NCI-H2171 treated with DMSO at 0.1 percent for 48 hours (cell line): ENCODE measurements at places on chromosomes 13 and 19.

DNA sequence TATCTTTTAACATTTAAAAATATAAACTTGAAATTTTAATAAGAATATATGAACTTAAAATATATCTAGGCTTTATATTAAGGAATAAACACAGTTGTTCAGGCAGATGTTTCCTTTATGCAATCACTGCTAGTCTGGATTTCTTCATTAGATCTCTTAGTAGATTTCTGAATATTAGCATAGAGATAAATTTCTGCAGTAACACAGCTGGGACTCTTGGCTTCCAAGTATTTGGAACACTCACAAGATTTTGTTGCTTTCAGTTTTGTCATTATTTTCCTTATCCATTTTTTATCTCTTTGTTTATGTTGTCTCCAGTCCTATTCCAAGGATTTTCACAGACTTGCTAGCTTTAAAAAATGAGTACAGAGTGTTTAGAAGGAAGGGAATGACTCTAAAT, 857.1 kb downstream of the GPC5 start:
- DNase-seq = no peak

GRCh38 chr19:28307487-28307886, 905.5 kb downstream of the UQCRFS1 start:
- DNase-seq = no peak

- no peak for DNase-seq
Measured at GRCh38 chr13:41137241-41137640, 4.6 kb upstream of the KBTBD6 start.

- DNase-seq = no peak
Measured at GRCh38 chr13:46893798-46894560, 2.9 kb downstream of the HTR2A start.

GRCh38 chr19:34512254-34512822, 30.8 kb downstream of the WTIP start:
- no peak for DNase-seq

GRCh38 chr19:7177926-7178325, 108.4 kb downstream of the ZNF557 start:
- DNase-seq = peak; percentile 13

DNA sequence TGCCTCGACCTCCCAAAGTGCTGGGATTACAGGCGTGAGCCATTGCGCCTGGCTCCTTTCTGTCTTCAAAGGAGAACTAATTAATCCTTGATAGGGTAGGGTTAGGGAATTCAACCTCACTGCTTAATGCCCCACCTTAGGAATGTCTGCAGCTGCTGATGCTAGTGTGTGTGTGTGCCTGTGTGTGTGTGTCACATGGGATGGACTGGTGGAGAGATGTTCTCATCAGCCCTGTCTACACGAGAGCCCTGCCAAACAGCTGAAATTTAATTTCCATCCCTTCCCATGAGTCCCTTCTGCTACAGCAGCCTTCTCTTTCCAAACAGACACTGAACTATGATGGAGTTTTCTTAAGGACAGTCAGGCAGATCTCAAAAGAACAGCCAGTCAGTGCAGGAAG, 46.5 kb upstream of the CLDN10 start:
- DNase-seq = no peak

GRCh38 chr13:36088001-36088400, 43.2 kb downstream of the DCLK1 start:
- no peak for DNase-seq

DNA sequence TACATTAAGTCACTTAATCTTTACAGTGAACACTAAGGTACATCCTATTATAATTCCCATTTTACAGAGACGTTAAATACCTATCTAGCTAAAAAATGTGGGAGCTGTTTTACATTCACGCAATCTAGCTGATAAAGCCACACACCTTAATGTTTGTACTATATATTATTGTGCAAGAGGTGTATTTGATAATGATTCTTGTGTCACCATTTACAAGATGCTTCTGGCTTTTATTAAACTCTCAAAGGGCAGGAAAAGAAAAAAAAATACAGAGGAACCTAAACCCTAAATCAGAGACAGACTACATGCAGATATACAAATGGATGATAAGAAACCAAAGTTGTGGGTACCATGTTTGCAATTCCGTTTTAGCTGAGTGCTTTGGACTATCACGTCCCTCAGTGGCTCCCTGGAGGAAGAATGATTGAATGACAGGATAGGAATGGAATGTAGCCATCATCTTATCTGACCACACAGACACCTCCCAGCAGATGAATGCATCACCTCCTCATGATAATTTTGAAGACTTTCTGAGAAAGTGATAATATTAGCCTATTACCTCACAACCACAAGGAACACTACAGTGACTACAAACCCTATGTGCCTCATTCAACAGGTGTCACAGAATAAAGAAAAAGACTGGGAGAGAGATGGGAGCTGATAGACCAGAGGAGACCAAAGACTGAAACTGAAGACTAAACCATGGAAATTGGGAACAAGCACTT, 230.5 kb upstream of the SERP2 start:
- no peak for DNase-seq

- no peak for DNase-seq
Measured at GRCh38 chr13:40527914-40528313, 138.5 kb downstream of the FOXO1 start.

DNA sequence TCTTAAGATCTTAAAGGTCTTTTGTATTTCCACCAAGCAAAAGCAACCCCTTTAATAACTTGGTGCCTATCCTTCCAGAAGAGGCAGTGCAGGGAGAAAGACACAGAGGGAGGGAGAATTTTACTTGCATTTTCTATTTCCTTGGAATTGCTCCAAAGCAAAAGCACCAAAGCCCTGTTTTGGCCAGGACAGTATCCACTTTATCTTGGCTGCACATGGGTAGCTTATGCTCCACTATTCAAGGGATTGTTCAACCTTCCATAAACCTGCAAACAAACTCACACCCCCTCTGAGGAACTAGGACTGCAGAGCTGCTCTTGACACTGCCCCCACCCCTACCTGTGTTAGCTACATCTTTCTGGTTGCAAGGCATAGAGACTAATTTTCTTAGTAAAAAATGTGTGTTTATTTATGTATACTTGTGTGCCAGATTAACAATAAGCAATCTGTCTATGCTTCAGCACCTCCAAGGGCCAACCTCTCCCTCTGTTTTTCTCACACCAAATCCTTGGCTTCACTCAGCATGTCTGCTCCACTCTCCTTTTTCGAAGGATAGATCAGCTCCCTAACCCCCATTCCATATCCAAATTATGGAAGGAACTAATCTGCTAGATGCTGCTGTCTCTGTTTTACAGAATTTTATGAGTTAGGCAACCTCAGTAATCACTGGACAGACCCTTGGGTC, 68.1 kb upstream of the KLF12 start:
- no peak for DNase-seq

GRCh38 chr19:21850656-21851255, 14.8 kb upstream of the ZNF43 start:
- DNase-seq = no peak

GRCh38 chr13:97567510-97568243, 133.7 kb downstream of the RAP2A start:
- DNase-seq = no peak

DNA sequence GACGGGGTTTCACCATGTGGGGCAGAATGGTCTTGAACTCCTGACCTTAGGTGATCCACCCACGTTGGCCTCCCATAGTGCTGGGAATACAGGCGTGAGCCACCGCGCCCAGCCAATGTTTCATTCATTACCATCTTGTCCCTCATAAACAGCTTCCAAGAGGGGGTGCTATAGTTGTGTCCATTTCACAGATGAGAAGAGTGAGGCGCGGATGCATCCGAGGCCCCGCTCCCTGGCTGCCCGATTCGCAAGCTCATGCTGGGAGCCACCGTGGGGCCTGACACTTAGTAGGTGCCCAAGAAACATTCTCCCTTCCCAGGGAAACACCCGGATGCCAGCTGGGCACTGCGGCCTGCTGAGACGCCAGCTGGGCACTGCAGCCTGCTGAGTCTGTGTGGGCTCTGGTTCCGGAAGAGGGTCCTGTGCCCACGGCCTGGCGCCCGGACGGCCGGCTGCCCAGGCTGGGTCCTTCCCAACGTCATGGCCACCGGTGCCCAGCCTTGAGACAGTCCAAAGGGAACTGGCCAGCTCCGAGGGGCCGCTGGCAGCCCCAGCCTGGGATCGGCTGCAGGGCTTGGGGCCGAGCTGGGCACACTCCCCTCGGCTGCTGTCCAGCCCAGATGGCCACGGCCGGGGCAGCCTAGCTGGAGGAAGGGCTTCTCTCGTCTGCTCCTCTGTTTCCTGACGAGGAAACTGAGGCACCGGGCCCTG, 54.7 kb downstream of the NFIC start:
- DNase-seq = no peak

DNA sequence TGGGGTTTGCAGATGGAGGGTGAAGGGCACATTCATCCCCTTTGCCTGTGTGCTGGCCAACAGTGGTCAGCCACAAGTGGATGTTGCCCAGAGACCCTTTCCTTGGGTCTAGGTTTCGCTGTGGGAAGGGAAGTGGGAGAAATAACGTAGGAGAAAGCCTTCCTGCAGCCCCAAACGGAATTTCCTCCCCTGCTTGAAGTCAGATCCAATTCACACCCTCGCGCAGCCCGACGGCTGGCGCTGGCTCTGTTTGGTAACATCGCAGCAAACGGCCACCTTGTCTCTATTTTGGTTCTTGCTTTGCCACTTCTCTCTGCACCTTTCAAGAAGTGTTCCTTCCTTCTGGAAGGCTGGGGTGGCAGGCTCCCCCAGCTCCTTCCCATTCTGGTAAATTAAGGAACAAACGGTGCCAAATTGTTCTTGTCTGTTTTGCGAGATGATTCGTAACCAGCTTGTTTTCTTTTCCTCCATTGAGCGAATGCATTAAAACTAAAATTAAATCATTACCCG, 45.4 kb downstream of the CHST8 start:
- DNase-seq = no peak
